ENCODE measurements at places on chromosomes 1 and 21.

DNA sequence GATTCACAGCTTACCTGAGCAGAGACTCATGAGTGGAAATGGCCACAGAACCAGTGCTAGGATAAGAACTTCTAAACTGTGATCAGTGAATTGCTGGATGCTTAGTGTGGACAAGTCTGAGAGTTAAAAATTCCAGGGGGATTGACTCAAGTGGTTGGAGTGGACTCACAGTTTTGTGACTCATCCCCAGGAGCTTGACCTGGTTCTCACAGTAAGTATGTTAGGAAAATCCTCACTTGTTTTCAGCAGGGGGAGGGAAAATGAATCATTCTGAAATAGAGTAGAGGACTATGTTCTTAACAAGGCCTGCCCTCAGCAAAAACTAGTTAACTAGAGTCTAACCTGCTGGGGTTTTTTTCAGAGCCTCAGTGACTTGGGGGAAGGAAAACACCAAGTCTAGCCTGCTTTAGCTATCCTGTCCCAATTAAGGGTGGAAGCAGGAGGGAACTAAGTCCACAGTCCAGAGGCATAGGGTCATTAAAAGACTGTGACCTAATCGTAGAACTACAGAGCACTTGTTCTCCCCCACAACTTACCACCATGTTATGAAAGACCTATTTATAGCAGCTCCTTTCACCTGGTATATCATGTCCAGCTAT is 6.1 kb upstream of the CDC73 start:
- DNase-seq: peak; percentile 33

GRCh38 chr21:42153046-42153686 is 65.8 kb upstream of the ABCG1 start:
- no peak for DNase-seq

DNA sequence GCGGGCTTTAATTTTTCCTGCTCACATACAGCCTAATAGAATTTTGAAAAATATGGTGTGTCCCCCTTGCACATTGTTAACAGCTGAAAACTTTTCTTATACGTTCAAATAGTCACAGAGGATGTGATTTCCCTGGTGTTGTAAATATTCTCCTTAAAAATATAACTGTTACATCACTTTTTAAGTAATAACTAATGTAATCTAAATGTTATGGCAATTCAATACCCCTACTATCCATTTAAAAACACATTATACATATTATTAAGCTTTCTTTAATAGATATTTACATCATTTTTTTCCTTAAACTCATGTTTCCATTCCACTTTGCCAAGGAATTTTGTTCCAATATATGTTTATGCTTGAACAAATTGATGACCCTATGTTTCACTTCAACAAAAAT is 85.5 kb upstream of the S1PR1 start:
- no peak for DNase-seq

- no peak for DNase-seq
These were observed 649 bp downstream of the AHDC1 start for GRCh38 chr1:27603309-27603680.

GRCh38 chr1:185603158-185603557 is 131.0 kb upstream of the HMCN1 start:
- no peak for DNase-seq

DNA sequence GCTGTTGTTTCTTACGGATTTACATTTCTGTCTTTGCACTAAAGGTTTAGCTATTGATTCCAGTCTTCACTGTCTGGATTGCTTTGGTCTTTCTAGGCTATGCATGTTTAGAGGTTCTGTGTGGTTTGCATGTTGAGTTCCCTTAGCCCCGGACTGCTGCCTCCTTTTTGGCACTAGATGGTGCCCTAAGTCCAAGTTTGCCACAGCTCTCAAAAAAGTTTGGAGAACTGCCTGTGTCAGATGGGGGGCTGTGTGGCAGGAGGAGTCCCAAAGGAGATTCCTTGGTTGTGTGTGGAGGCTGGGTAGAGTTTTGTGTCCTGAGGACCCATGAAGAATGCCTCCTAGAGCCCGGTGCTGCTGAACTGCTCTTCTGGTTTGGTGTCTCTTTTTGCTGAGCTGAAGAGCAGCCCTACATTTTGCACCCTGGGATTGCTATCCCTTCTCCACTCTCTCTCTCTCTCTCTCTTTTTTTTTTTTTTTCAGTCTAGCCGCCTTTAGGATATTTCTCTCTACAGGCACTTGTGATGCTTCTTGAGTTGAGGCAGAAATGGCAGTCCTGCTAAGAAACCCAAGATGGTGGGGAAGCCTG is 74.4 kb downstream of the PTGS2 start:
- DNase-seq: no peak

All from T1000 (cell line).